ENCODE measurements at places on chromosomes 16 and 17.

DNA sequence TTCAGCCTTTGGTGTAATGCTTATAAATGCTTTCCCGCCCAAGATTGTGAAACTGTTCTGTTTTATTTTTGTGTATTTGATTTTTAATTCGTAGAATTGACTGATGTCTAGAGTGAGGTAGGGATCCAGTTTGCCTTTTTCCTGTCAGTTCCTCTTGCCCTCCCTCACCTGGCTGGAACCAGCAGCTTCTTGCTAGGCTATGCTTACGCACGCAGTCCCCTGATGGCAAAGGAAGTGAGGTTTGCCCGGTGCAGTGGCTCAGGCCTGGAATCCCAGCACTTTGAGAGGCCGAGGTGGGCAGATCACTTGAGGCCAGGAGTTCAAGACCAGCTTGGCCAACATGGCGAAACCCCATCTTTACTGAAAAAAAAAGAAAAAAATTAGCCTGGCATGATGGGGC is 51.9 kb downstream of the RAB11FIP4 start:
- no peak for DNase-seq

DNA sequence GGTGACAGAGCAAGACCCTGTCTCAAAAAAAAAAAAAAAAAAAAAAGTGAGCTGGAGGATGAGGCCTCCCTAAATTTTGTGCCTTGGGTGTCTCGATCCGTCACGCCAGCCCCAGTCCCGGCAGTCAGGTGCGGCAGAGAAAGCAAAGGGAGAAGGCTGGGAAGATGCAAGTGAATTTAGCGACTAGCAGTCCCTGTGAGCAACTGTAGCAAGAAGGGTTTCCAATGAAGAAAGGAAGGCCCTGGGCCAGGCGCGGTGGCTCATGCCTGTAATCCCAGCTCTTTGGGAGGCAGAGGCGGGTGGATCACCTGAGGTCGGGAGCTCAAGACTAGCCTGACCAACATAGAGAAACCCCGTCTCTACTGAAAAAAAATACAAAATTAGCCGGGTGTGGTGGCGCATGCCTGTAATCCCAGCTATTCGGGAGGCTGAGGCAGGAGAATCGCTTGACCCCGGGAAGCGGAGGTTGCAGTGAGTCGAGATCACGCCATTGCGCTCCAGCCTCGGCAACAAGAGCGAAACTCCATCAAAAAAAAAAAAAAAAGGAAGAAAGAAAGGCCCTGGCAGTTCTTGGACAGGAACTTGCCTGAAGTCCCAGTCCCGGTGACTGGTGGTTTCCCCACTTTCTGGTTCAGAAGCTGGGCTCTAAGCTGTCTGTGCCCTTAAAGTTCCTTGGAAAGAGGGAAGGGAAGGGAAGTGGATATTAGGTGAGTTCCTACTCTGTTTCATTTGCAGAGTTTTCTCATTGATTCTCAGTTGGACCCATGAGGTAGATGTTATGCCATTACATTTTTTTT is 1.8 kb upstream of the QPRT start:
- DNase-seq, result no peak

DNA sequence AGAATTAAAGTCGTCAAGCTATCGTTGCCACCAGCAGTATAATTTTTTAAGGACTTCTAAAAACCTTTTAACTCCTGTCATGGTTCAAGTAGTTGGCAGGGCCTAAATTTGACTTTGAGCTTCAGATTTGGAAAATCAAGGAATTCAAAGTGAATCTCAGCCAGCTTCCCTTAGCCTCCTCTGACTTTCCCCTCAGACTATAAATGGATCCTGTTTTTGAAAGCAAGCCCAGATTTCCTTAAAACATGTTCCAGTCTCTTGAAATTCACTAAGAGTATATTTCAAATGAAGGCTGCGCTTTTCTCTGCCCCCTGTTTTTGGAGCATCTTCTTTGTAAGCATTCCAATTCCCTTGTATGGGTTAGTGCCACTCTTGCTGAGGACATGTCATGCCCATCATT is 101.8 kb upstream of the CDH8 start:
- DNase-seq, result no peak

DNA sequence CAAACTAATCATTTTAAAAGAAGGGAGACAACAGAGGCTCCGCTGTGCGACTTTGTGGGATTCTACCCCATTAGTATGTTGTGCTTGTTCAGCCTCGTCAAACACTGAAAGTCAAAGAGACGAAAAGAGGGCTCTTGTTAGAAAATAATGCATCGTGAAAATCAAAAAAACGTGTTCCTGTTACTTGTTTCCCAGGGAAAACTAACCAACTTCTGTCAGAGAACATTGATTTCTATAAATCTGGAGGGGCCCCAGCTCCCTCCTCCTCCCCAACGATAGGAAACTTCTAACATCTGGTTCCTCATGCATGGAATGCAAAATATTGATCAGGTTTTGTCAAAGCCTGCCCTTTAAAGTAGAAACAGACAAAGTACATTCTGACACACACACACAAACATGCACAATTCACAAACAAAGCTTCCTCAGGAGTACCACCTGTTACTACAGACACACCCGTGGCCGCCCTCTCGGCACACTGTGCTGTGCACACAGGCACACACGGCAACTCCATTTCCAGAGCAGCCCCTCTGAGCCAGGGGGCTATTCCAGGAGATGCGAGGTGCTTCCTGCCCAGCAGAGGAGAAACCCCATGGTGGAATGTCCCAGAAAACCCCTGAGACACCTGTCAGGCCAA is 151.3 kb downstream of the ZFHX3 start:
- DNase-seq, result no peak

DNA sequence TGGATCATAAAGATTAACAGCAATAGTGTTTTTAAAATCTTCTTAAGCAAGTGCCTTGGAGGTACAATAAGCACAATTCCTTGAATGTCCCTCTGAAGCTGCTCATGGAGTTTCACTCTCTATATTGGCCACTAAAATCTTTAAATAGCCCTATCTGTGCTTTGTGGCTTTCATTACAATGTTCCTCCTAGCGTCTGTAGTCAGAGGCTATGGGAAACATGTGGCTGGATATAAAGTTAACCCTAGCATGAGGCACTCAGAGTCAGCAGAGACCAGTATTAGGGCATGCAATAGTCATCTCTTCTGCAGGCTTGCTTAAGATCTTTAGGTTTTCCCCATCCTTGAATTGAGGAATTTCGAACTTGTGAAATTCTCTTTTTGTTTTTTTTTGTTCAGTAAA is 668.2 kb downstream of the CDH11 start:
- DNase-seq, result no peak

GRCh38 chr17:58452738-58453137 is 35.4 kb upstream of the RNF43 start:
- peak; percentile 42 for DNase-seq

- peak; percentile 70 for DNase-seq
These were observed 38.9 kb upstream of the NDRG4 start for GRCh38 chr16:58461056-58461455.

DNA sequence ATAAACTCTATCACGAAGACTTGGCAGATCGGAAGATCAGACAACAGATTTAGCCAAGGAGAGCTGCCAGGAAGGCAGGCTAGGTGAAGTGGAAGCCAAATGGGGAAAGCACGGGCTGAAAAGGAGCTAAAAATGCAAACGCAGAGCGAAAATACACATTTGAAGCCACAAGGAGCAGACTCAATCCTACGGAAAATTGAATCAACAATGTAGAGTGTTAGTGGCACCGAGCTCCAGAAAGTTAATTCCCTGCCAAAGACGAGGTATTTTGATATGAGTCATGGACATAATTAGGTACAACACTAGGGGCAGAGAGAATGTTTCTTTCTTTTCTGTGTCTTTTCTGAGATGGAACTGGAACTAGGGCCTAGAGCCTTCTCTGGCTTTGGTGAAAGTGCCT is 20.7 kb downstream of the GSG1L start:
- DNase-seq, result no peak

DNA sequence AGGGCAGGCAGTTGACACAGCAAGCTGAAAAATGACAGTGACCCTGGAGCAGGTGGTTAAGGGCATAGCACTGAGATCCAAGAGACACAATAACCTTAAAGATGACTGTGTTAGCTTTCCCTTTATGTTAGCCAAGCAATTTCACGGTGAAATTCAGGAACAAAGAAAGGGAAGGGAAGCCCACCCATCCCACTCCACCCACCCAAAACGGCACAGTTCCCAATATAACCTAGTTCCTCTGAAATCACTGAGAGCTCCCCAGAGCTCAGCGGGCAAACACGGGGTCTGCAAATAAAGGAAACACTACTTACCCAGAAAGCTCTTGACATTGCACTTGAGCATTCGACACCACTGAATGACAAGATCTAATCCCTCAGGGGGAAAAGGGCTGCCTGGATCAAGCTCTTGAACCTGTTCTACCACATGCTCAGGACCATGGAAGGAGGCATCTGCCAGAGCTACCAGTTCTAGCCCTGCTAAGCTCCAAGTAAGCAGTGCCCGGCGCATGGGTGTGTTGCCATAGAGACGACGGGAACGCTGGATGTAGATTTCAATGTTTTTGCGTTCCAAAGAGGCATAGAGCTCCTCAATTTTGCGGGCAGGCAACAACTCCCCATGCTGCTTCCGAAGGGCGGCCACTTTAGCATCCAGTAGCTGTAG is 10.6 kb downstream of the BLTP2 start:
- DNase-seq, result no peak

DNA sequence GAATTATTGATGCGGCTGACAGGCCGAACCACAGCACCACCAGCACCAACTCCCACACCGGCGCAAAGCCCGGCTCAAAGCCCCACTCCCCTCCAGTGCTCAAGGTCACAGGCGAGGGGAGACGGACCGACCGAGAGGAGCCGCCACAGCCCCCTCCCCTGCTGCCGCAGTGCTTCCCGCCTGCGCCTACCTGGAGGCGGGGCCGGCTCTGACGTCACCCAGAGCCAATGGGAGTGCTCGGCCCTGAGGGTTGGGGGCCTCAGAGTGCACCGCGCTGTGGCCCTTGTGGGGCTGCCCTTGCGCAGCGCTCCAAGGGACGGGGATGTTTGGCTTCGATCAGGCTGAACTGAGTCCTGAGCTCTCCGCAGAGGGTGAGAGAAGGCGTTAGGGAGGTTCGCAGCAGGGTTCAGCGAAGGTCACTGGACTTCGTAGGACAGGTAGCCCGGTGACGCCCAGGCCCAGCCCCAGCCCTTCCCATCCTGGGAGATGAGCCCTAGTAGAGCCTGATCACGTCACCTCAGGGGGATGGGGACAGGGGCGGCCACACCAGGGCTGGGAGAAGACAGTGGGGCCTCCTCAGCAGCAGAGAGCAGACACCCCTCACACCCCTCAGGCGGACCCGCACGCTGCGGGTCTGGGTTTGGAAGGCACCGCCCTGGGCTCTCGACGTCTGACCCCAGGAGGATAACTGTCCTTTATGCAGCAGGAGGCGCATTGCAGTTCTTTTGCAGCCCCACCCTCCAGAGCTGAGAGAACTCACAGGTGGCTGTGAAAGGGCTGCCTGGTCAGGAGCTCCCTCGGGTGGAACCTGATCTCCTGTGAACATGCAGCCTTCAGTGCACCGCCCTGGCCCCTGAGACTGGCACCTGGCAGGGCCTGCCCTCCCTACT is 1.5 kb downstream of the NDRG4 start:
- peak; percentile 22 for DNase-seq

- DNase-seq, result peak; percentile 95
These were observed 5.1 kb downstream of the KRT13 start for GRCh38 chr17:41500131-41500911.

GRCh38 chr16:11079652-11080187 is 135.4 kb downstream of the CLEC16A start:
- DNase-seq, result peak; percentile 89

GRCh38 chr17:50479522-50480141 is 972 bp downstream of the RSAD1 start:
- peak; percentile 83 for DNase-seq

- no peak for DNase-seq
These were observed 558 bp downstream of the PEX12 start for GRCh38 chr17:35577830-35578196.

GRCh38 chr17:77373299-77374169 is 232.8 kb downstream of the SEC14L1 start:
- peak; percentile 44 for DNase-seq

- peak; percentile 74 for DNase-seq
These were observed 475.9 kb upstream of the CCL2 start for GRCh38 chr17:33779234-33779591.

DNA sequence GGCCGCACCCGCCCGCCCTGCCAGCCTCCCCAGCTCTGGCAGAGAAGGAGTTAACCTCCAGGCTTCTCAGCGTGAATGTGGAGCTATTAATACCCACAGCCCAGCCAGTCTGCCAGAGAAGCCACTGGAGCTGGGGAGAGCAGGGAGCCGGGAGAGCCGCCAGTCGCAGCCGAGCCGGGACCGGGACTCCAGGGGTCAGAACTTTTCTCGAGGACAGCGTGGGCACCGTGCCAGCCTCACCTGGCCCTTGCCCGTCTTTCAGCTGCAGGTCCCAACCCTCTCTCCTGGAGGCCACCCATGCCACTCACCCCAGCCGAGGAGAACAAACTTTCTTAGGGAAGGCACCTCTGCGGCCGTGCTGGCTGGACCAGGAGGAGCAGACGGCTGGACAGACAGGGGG is 33.8 kb upstream of the SBK1 start:
- DNase-seq, result peak; percentile 6

GRCh38 chr17:82938486-82938872 is 98.7 kb upstream of the ZNF750 start:
- DNase-seq, result no peak

All from kidney tubule cell (primary cell).